CD8-positive, alpha-beta memory T cell (primary cell): ENCODE measurements at places on chromosomes 5 and 9. TPM values are rescaled to one million over a fixed set of nuclear protein-coding genes. Genes with fewer than 3 reads are reported as not detected.

Gene SPATA31D1
- not detected for polyA plus RNA-seq

Gene PAEP
- polyA plus RNA-seq = not detected

Gene UAP1L1
- 4.6 TPM for polyA plus RNA-seq

Gene FNBP1
- 176 TPM for polyA plus RNA-seq

Gene LMAN2
- 276 TPM for polyA plus RNA-seq

Gene MYMK
- polyA plus RNA-seq = not detected

Gene EXOSC3
- 23.8 TPM for polyA plus RNA-seq

Gene DND1
- not detected for polyA plus RNA-seq
